M059J (cell line): ENCODE measurements at places on chromosomes 7 and 10. TPM values are rescaled to one million over a fixed set of nuclear protein-coding genes. Genes with fewer than 3 reads are reported as not detected.

Gene ELN
- total RNA-seq: 26.2 and 65.2 TPM in 2 replicates

- peak; percentile 15 for DNase-seq
Measured at GRCh38 chr7:149027611-149028345, 527 bp downstream of the PDIA4 start.

- DNase-seq: peak; percentile 85
Measured at GRCh38 chr7:29609162-29610037, 45.8 kb downstream of the PRR15 start.

- no peak for DNase-seq
Measured at GRCh38 chr10:8531116-8531515, 476.6 kb downstream of the GATA3 start.

- no peak for DNase-seq
Measured at GRCh38 chr10:614790-615582, 74.5 kb downstream of the DIP2C start.
